HL-60 (cell line): ENCODE measurements at places on chromosomes 2 and 18.
A peak's percentile ranks its signal among the peaks of the same experiment; 100 is the strongest.

DNA sequence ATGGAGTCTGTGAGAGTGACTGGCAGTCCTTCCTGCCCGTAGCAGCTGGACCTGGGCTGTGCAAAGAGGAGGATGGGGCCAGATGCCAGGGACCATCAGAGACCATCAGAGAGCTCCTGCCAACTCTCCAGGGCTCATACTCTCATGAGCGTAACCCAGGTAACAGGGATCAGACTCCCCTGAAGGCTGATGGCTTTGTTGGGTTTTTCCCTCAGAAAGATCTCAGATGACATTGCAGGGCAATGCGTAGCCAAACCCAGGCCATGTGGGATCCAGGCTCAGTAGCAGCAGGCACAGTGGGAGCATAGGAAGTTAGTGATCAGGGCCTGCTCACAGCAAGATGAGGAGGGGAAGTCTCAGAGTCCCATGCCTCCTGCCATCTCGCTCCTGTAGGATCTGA is 218.0 kb downstream of the LOXHD1 start:
- no peak for DNase-seq

GRCh38 chr18:26091047-26091630 is 726 bp upstream of the SS18 start:
- DNase-seq: no peak

- DNase-seq: no peak
These were observed 418.2 kb upstream of the HNRNPA3 start for GRCh38 chr2:176794392-176794791.

DNA sequence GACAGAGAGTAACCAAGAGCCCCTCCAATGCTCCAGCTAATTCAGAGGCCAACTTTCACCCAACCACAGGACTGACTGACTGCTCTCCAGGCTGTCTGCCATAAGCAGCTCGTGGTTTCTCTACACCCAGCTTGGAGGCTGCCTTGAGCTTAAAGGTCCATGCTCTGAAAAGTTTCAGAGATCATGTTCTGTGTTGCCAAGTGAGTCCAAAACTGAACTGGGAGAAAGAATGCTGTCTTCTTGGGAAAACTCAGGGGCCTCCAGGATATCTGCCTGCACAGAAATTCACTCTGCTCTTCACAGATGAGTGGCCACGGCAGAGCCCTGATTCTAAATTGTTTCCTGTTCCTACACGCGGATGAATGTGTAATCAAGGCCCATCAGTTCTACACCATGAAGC is 51.1 kb downstream of the LPIN2 start:
- peak; percentile 20 for DNase-seq

DNA sequence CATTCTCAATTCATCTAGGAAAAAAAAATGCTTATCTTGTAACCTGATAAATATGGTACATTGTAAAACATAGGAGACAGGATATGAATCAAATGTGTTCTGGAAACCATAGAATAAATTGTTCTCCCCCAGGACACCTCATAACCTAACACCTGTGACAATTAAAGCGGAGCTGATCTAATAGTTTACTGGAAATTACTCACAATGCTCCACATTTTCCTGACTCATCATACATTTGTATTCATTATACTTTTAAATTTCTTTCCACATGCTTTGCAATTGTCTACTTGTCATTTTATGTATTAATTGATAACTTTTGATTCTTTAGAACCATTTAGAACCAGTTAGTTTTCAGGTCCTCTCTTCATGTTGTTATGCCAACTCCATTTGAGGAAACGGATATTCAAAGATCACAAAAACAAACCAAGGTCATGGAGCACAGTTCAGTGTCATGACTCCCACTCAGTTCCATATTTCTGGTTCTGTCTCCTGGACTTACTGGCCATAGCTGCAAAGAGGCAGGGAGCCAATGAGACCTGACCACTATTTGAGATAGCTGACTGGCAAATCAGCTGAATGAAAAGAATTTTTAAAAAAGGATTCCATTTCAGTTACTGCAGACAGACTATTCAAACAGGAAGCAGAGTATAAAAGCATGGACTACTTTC is 128.5 kb downstream of the CALCRL start:
- DNase-seq: no peak

DNA sequence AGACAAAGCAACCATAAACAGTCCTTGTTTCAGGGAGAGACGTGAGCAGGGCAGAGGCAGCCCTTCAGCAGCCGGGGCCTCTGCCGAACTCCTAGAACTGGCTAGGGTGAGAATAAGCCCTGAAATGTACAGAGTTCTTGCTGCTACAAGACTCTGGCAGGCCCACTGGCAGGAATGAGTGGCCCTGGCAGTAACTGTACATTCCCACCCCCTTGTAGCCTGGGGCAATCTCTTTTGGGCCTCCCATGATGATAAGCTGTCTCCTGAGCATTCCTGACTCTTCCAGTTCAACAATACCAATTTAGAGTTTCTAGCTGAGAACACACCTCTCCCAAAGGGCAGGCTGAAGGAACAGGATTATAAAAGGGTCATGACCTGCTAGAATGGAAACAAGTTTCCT is 54.3 kb downstream of the HAUS1 start:
- no peak for DNase-seq

- no peak for DNase-seq
These were observed 616.1 kb upstream of the PKDCC start for GRCh38 chr2:41431756-41432155.

GRCh38 chr2:215270118-215270451 is 41.8 kb upstream of the ATIC start:
- DNase-seq: no peak

DNA sequence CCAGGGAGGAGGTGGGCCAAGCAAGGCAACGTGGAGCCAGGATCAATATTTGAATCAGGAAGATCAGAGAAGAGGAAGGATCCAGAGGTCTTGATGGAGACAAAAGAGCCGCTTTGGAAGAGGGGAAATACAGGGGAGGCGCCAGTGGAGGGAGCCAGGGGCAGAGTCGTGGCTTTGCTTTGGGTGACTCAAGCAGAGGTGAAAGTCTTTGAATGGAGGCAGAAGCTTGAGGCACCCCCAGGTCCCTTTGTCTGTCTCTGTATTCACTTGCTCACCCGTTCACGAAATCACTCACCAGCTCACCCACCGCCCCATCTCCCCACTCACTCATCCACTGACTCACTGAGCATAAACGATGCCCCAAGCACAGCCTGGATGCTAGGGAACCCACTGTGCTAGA is 134.1 kb downstream of the ACOXL start:
- DNase-seq: no peak

GRCh38 chr2:42804338-42804737 is 12.0 kb upstream of the HAAO start:
- DNase-seq: peak; percentile 88

DNA sequence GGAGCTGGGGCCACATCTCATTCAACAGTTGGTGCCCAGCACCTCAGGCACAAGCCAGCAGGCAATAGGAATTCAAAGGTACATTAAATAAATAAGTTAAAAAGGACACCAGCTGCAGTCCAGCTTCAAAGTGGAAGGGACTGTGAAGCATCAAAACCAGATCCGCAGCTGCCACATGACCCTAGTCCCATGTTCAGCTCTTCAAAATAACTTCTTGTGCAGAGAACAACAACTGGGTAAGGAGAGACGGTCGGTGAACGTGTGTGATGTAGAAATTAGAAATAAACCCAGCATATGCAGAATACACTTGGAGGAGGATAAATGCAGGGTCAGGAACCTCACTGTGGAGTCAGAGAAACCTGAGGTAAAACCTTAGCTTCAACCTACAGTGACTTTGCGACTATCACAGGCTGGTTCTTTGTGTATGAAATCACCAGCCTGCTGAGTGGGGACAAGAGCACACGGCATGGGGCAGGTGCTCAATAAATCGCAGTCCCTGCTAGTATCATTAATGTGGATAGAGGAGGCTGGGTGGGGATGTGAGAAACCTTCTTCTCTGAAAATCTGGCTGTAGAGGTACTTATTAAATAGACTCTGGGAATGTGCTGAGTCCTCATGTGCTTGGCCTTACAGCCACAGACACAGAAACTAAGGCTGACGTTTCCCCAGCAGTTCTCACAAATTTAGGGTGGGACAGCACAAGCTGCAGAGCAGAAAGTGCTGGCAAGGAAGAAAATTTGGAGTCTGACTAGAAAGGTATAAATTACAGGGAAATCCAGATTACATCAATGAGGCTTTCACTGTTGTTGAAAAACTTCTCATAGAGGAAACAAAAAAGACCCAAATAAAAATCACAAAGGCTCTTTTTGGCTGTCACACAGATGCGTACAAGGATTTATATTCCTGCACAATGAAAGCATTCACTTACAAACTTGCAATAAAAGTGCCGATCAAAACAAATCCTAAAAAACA is 20.7 kb downstream of the FBXO15 start:
- DNase-seq: no peak

GRCh38 chr18:59062643-59063006 is 77.1 kb upstream of the SEC11C start:
- DNase-seq: no peak

DNA sequence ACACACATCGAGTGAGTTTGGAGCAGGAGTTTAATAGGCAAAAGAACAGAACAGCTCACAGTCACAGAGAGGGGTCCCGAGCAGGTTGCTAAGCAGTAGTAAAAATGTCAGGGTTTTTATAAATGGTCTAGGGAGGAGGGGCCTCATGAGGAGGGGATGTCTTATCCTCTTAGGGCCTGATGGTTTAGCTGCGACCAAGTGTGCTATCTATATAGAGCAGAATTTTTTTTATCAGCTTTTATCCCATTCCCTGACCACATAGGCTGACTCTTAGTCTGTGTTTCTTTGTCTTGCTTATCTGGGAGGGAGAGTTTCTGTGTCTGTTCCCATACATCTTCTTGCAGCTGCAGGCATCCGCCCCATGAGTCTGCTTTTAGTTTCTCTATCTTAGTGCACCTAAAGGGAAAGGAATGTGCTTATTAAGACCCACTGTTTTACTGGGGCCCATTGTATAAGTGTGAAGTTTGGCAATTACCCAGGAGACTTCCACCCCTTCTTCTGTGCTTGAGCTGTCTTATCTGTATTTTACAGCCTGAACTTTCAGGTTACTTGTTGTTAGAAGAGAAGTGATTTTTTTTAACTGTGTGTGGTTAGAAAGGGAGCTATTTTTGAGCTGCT is 30.4 kb upstream of the GMCL1 start:
- DNase-seq: no peak

DNA sequence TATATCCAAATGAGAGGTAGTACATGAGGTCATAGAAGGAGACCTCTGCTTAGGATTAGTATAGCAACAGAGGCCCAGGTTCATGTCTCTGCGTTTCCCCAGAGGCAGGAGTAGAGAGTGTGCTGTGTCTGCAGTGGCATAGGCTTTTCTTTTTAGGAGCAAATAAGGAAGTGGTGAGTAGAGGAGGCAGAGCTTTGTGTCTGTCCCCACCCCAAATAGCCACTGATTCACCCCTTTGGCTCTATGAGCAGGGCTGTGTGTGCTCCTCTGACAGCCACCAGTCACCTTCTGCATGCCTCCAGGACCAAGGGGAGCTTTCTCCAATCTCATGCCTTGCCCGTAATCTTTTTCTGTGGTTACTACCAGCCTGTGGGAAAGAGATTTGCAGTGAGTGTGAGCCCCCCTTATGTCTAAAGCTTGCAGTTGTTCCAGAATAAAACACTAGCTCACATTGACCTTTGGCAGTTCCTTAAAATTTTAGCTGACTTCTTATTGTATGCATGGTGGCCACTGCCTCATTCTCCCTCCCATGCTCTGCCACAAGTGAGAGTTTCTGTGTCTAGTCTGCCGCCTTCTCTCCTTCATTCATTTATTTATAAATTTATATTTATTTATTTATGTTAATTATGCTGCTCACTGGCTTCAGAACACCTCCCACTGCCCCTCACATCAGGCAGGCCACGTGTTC is 23.5 kb upstream of the ELAC1 start:
- no peak for DNase-seq

DNA sequence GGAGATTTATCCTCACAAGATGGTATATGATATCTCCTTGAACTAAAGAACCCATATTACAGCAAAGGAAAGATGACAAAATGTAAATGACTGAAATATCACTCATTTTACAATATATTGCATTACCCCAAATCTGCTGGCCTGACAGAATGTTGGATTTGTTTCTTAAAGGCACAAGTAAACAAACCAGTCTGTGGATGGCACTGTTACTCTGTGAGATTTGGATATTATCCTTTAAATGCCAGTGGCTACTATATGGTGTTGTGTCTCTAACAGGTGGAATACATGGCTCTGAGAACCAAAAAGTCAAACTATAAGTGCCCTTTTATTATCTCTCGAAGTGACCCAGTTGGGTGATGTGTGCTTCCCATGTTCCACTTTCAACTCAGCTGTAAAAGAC is 125.7 kb downstream of the PDE1A start:
- no peak for DNase-seq

DNA sequence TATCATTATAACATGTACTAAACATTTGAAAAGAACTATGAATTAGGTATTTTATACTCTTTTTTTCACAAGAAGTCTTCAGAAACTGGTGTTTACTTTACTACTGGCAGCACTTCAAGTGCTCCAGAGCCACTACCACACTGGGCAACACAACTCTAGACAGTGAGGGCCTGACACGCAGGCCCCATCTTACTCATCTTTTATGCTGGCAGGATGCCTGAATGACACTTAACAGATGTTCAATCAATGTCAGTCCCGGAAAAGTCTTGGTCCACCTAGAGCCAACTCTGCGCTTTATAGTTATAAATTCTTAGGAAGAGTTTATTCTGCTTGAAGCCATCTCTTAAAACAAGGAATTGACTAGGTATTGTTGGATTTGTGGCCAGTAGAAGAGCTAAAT is 8.7 kb upstream of the WIPF1 start:
- DNase-seq: no peak

DNA sequence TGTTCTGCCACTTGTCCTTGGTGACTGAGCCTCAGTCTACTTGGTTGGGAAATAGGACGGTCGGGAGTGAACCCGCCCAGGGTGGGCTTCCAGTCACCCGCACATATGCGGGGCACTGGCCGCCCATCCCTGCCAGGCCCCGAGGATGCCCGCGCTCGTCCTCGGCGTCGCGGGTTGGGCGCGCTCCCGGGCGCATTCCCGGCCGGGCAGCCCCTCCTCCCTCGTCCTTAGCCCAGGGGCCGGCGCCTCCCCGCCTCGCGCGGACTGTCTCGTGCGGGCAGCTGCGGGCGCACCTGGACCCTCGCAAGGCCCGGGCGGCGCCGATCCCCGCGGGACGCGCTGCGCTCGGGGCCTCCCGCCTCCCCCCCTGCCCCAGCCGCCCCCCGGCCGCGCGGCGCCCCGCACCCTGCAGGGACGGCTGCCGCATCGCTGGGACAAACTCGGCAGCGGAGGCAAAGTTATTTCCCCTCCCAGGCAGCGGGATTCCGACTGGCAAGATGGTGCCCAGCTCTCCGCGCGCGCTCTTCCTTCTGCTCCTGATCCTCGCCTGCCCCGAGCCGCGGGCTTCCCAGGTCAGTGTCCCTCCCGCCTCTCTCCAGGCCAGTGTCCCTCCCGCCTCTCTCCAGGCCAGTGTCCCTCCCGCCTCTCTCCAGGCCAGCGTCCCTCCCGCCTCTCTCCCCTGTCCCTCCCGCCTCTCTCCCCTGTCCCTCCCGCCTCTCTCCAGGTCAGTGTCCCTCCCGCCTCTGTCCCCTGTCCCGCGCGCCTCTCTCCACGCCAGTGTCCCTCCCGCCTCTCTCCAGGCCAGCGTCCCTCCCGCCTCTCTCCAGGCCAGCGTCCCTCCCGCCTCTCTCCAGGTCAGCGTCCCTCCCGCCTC is at the start of gene FBLN7:
Gene FBLN7, plus strand, starts transcription at position 227 of the 874 bp plus-strand sequence. Its CDS starts 271 bp downstream, at position 498.
- DNase-seq: no peak

GRCh38 chr2:3503483-3503882 is 15.8 kb downstream of the ADI1 start:
- DNase-seq: no peak
